Activated CD4-positive, alpha-beta T cell treated with anti-CD3 and anti-CD28 coated beads, Interleukin-2, amount 50 U/mL, for 16 hours (primary cell): ENCODE measurements at places on chromosomes 4 and X.

DNA sequence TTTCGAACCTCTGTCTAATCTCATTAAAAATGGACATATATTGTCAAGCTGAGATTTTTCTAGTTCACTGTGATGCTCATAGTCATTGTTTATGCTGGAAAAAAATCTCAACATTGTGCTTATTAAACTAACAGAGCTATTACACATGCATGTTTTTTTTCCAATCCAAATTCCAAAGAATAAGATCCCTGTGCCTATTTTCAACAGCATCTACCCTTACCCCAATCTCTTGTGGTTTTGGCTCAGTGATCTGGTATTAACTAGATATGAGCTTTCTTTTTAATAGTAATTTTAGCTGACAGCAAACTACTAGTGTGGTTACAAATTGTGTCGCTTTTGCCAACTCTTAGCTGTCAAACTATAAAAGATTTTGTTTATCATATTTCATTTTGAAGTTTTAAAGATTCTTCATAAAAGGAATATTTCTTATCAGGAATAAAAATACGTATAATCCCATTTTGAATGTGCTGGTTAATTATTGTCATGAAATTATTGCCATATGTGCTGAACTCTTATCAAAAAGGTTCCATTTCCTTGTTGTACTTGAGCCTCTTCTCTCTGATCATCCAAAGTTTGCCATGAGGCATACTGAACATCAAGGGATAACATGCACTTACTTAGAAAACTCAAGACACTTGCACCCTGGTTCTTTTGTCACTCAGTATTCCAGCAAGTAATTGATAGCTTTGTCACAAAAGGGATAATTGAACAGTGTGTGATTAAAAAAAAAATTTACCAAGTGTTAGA lies 241.2 kb downstream of the ARHGAP24 start:
- DNase-seq, result no peak

GRCh38 chrX:20530406-20530921 lies 263.8 kb upstream of the RPS6KA3 start:
- DNase-seq, result peak; percentile 63

GRCh38 chr4:14059006-14059405 lies 431.5 kb upstream of the BOD1L1 start:
- DNase-seq, result no peak

DNA sequence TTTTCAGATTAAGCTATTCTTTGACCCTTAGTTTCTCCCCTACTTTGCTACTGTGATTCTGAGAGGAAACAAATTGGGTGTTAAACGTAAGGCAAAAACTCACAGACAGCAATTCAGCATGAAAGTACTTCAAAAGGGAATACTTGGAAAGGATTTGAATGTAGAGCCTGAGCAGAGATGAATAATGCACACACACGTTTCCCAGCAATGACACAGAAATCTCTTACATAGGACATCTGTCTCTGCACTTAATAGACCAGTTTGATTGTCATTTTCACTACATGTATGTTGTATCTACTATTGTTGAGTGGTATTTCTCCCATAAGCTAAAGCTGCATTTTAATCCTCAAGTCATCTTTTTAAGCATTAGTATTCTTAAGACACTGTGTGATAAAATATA lies 166.1 kb upstream of the TEX13C start:
- no peak for DNase-seq

DNA sequence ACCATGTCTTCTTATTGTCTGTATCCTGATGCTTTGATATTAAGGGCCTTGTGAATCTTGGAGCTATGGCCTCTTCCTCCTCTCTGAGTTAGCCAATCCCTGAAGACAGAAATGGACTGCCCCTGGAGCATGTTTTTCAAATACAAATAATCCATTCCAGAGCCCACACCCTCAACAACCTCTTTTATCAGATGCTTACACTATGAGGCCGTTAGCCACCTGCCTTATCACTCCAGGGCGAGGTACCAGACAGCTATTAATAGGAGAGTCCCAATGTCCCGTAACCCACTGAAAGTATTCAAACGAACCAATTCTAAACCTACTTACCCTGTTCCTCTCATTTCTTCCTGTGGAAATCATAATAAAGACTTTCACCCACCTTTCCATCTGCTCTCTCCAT lies 165.0 kb downstream of the ARHGAP24 start:
- DNase-seq, result no peak

- DNase-seq, result no peak
Measured at GRCh38 chr4:103372002-103372558, 173.9 kb upstream of the CENPE start.

GRCh38 chrX:26511589-26512363 lies 295.8 kb downstream of the MAGEB5 start:
- no peak for DNase-seq

GRCh38 chrX:70488856-70489255 lies 44.2 kb downstream of the DLG3 start:
- DNase-seq, result no peak

- no peak for DNase-seq
Measured at GRCh38 chr4:106039796-106040195, 144.5 kb downstream of the NPNT start.

- no peak for DNase-seq
Measured at GRCh38 chr4:165472943-165473676, 94.3 kb downstream of the CPE start.

DNA sequence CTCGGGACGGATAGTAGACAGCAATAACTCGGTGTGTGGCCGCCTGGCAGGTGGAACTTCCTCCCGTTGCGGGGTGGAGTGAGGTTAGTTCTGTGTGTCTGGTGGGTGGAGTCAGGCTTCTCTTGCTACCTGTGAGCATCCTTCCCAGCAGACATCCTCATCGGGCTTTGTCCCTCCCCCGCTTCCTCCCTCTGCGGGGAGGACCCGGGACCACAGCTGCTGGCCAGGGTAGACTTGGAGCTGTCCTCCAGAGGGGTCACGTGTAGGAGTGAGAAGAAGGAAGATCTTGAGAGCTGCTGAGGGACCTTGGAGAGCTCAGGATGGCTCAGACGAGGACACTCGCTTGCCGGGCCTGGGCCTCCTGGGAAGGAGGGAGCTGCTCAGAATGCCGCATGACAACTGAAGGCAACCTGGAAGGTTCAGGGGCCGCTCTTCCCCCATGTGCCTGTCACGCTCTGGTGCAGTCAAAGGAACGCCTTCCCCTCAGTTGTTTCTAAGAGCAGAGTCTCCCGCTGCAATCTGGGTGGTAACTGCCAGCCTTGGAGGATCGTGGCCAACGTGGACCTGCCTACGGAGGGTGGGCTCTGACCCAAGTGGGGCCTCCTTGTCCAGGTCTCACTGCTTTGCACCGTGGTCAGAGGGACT lies 5.7 kb upstream of the MSANTD1 start:
- no peak for DNase-seq

DNA sequence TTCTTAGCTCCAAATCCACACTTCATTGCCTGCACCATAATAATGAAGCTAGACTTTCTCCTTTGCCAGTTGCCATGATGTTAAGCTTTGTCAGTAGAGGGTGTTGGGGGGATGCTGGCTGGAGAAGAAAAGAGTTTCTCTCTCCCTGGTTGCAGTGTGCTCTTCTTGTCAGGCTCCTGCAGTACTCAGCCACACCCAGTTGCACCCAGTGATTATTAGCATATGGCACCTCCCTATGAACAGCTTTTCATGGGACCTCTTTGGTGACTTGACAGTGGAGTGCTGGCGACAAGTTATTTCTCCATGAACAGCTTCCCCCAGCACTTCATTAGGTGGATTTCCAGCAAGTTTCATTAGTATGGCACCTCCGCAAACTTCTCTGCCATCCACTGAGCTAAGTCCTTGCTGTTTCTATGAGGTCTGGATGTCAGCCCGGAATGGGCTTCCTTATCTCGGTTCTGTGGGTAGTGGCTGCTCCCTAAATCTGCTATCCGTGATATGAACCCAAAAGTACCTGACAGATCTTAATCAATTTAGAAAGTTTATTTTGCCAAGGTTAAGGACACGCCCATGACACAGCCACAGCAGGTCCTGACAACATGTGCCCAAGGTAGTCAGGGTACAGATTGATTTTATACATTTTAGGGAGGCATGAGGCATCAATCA lies 18.8 kb upstream of the OTUD4 start:
- no peak for DNase-seq

- DNase-seq, result no peak
Measured at GRCh38 chr4:40553995-40554394, 75.7 kb downstream of the RBM47 start.

DNA sequence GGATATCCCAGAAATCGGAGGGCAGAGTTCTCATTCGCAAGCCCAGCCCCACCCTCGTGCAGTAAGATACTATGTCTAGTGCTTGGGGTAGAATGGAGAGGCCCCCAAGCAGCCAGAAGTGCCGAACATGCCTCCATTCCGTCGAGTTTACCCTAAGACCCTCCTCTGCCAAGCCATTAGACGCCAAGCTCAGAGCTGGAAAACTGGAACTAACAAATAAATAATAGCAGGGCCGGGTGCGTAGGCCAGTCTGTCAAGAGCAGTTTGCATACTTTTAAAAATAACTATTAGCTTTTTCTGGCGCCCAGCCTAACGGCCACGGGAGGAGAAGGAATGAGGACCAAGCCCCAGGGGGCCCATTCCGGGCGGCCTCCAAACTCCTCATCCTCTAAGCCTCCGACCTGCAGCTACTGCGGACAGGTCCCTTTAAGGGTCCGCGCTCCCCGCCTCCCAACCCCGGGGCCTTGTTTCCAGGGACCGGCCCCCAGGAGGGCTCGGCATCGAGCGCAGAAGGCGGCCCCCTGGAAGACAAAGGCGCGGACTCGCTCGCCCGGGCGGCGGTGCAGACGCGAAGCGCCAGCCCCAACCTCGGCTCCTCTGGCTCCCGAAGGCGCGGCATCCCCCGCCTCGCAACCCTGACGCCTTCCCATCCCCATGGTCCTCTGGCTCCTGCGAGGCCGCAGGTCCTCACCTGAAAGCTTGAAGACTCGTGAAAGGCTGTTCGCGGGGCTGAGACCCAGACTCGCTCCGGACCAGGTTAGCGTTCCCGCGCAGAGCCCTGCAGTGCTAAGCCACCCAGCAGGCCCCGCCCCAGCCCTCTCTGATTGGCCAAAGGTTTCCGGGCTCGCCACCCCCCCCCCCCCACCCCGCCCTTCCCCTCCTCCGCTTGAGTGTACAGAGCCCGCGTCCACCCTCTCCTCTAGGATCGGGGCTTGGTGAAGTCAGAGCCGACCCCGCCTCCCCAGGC lies at the start of gene TMSB15A:
Gene TMSB15A, minus strand, starts transcription at position 765 of the 967 bp plus-strand sequence.
- peak; percentile 36 for DNase-seq

GRCh38 chr4:168621806-168622589 lies 125.1 kb downstream of the PALLD start:
- DNase-seq, result no peak

DNA sequence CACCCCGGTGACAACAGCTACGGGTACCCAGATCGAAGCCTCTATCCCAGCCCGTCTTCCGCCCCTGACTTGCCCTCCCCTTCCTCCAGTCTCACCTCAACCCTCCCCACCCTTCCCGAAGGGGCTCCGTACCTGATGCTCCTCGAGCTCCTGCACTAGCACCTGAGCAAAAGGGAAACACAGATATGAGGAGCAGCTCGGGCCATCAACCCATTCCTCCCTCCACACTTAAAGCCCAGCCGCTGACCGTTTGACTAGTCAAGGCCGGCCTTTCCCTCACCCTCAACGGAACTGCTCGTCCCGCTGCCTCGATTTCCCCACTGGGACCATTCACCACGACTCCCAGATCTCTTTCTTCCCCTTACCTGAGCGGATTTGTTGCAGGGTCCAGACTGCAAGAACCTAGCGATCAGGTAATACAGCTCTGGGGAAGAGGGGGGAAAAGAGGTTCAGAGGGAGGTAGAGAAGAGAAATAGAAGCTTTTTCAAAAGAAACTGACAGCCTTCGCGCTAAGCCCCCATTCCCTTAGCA lies 731 bp downstream of the BRWD3 start:
- peak; percentile 16 for DNase-seq

- peak; percentile 90 for DNase-seq
Measured at GRCh38 chrX:9677098-9677739, 88.4 kb downstream of the GPR143 start.

DNA sequence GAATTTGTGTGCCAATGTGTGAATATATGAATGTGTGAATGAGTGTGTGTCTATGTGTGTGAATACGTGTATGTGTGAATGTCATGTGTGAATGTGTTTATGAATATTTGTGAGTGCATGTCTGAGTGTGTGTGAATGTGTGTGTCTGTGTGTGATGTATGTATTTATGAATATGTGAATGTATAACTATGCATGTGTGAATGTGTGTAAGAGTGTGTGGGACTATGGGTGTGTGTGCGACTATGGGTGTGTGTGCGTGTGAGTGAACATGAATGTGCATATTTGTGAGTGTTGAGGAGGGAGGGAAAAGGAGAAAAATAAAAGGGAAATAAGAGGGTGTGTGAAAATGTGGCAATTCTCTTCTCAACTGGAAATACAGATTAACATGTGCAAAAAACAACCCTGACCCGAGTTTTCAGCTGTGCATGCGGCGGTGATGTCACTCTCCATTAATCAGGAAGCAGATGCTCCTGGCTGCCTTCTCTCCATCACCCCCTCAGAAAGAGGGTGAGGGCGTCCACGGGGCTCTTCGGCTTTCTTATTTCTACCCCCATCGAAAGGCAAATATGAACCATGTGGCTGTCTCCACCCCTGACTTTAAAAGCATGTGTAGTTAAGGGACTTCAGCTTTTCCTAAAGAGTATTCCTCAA lies 219.8 kb downstream of the MAML3 start:
- DNase-seq, result no peak

DNA sequence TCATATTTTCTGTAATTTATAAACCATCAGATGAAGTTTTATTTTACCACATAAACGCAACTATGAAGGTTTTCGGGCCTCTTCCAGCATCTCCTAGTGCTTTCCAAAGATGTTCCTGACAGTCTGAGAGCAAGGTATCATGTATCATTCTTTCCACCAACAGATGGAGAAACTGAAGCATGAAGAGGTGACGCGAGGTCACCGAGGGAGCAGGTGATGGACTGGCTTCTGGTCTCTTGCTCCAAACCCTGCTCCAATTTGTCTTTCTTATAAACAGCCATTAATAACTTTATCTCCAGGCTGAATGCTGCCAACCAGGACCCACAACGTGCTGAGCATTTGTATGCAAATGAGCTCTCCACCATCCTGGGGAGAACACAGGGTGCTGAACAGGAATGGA lies 86.3 kb upstream of the MAML3 start:
- DNase-seq, result no peak

DNA sequence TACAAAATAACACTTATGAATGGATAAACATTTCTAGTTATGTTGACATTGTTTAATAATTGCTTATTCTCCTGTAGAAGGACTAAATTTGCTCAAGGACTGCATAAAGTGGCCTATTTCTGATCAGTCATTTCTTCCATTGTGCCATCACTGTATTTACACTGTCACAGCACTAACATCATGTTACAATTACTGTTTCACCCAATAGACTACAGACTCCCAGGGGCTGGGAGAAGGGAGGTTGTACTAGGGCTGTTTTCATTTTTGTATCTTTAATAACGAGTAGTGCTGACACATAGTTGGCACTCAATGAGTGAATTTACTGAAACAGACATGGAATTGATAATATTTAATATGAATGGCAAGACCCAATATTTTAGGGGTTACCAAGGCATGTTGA lies 139.5 kb downstream of the SLC10A7 start:
- no peak for DNase-seq

- no peak for DNase-seq
Measured at GRCh38 chr4:105551965-105552746, at the start of gene ARHGEF38. ARHGEF38 (plus strand) TSS chr4:105552620; CDS start chr4:105552766, 146 bp downstream.
